ENCODE measurements at places on chromosomes 1 and 21.

GRCh38 chr1:30523055-30524020 is 200.0 kb downstream of the MATN1 start:
- peak; percentile 97 for DNase-seq

- no peak for DNase-seq
Observed at GRCh38 chr1:203549309-203549708, 55.4 kb downstream of the OPTC start.

DNA sequence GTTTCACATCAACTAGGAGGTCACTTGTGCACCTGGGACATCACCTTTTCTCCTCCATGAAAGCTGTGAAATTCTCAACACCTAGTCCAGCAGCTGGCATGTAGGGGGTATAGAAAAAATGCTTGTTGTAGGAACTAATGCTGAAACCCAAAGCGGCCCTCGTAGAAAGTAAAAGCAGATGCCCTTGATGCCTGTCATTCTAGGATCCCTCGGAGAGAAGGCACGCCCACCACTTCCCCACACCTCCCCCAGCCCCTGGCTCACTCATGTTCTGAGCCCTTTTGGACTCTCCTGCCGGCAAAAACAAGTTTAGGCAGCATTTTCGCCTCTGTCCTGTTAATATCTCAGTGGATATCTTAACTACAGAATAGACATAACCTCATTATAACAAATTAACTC is 36.5 kb downstream of the RIPK4 start:
- DNase-seq = no peak

DNA sequence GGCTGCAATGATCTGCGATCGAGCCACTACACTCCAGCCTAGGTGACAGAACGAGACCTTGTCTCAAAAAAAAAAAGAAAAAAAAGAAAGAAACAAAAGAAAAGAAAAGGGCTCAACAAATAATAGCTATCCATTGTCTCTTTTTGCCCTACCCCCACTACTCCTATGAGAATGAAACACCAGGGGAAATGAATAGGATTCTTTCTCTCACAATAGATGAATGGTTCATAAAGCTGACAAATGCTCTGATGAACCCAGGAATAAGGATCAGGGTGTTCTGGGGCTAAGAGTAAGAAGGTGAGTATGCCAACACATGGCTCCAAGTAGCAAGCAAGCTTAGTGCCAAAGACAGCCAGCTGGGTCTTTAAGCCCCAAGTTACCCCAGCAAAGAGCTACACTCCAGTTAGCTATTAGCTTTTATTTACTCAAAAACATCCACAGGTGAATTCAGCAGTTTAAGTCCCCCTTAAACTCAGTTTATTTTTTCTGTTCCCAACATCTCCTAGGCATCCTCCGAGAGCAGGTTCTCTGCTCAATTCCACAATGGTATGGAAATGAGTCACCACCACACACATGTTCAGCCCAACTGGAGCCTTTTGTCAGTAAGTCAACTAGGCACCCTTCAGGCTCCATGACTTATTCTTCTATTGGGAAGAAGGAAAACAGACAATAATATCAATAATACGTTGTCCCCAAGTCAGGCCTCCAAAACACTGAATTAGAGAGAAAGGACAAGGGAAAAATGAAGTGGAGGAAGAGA is 4.2 kb downstream of the ADORA3 start:
- DNase-seq = no peak

DNA sequence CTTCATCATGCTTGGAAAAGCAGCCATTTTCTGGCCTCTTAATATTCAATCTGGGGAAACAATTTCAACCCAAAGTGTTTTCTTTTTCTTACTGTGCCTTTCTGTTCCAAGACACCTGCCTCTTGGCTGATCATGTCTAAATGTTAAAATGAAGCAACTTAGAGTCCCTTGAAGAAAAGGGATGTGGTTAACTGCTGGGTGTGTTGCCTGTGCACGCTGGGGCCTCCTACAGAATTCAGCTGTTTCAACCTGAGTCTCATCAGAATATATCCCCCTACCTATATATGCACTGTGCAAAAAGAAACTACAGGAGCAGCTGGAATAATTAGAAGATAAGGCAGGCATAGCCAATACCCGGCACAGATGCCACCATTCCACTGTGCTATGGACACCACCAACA is 222.0 kb downstream of the OMA1 start:
- no peak for DNase-seq

- DNase-seq = peak; percentile 71
Observed at GRCh38 chr1:67745875-67746698, 61.1 kb downstream of the GADD45A start.

DNA sequence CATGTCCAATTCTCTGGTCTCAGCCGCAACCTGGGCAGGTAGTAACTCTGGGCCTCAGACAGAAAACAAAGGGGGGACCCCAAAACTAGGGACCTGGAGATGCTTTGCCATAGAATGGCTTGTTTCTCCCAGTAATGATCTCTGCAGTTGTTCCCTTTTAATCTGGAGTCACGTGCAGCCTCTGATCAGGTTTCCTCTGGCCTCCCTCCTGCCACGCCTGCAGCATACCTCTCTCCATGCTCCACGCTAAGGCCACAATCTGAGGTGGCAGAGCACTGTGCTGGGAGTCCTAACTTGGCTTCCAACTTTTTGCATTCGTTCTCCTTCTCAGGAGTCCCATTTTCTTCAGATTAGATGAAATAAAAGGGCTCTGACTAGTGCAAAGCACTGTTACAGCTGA is 1.9 kb downstream of the PABPC4 start:
- no peak for DNase-seq

DNA sequence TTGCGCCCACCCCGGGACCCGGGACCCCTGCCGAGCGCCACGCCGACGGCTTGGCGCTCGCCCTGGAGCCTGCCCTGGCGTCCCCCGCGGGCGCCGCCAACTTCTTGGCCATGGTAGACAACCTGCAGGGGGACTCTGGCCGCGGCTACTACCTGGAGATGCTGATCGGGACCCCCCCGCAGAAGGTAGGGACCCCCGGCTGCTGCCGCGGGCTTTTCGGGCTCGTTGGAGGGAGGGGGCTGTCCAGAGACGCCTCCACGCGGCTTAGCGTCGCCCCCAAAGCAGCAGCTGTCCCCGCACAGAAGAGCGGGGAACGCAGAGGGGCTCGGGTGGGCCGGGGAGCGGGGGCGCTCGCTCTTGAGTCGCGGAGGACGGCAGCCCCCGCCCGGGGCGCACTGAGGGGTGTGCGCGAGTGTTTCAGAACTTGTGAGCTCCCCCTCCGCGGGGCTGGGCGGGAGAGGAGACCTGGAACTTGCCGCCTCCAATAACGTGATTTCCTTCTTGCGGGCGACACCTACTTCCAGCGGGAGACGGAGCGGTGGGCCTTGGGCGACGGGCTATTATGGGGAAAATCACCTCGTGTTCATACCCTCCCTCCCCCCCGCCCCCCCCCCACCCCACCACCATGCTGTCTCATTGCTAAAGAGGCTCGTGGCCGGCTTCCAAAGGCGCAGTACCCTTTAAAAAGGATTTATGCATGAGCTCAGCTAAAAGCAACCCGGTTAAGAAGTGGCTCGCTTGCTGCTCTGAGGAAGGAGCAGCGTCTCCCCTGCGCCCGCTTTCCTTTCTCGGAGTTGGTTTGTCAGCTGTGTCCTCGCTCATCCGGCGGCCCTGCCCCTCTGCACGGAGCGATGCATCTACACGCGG is 664 bp downstream of the BACE2 start:
- DNase-seq = peak; percentile 66

- DNase-seq = no peak
Observed at GRCh38 chr1:160412028-160412362, 11.6 kb downstream of the VANGL2 start.

DNA sequence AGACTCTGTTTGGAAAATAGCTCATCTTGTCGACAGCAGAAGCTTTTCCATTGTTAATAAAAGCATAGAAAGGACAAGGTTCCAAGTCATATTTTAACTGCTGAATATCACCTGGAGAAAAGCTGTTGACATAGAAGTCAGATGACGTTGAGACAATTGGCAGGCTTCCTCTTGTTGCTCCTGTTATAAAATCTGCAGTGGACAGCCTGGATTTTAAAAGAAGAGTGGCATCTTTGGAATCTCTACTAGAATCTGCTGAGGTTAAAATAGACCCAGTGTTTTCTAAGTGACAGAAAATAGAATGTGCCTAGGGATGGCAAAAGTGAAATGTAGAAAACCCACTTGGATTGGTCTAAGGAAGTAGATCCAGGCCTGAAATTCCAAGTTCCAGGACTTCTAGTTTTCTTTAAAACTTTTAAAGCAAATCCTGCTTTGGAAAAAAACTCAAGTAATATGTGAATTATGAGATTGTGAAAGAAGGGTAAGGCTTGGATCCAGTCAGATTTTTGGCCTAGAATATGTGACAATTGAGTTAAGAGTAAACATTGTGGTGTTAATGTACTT is 53.6 kb upstream of the NEXN start:
- DNase-seq = peak; percentile 77

DNA sequence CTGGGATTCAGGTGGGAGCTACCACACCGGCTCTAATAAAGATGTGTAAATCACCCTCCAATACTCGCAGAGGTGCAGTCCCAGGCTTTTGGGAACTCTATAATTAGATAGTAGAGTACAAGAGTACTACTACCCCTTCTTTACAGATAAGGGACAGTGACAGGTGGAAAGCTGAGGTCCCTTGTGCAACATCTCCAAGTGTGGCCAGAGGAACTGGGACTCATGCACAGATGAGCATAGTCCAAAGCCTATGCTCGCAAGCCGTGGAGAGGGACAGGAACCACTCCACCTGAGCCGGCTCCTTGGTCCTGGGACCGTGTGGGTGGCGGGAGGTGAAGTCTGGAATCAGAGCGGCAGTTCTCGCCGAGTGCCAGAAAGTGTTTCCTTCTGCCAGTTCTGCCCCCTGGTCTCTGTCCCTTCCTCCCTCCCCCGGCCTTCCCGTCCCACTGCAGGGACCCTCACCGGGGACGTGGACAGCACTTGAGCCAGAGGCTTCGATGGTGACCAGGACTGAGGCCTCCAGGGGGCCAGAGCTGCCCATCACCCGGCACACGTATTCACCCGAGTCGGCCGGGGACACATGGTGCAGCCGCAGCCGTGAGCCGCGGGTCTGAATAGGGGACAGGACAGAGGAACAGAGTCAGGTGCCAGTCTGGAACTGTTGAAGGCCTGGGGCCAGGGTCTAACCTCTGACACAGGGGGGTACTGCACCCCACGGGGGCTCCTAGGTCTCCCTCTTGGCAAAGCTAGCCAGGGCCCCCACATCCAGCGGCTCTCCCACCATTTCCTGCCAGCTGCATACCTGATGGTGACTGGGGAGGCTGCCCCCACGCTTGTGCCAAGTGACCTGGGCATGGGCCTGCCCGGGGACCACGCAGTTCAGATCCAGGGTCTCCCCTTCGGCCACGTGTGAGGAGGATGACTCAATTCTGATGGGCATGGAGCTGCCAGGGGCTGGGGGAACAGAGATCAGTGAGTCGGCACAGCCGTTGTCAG is 33.9 kb downstream of the LDLRAD2 start:
- no peak for DNase-seq

DNA sequence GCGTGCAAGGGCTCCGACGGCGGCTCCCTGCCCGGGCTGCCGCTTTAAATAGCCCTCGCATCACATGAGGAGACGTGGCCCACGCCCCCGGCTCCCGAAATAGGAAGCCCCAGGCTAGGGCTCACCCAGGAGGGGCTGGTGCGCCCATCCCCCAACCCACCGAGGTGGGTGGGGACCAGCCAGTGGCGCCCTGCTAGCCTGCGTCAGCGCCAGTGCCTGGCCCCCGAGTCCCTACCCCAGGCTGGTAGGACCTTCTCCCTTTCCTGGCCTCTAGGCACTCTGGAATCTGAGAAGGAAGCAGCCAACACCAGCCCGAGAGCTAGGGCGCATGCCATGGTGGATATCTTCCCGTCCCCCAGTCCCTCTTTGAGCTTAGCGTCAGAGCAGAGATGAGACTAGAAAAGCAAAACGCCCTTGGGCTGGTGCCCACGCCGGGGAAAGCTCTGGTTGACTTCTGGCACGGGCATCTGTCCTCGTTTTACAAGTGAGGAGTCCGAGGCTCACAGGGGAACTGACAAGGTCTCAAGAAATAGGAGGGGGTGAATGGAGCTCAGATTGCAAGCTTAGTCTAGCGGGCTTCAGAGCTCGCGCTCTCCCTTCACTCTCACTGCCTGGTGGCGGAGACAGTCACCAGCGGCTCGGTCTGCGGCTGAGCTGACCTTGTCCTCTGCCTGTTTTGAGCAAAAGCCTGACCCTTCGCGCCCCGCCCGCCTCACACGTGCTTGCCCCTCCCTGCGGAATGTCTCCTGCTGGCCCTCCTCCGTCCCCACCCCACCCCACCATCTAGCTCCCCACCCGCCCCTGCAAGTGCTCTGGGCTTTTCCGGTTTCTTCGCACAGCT is at the start of gene FABP3:
FABP3 (minus strand) TSS at position 21 of the 841 bp plus-strand sequence. CDS start 62 bp downstream, outside the sequence.
- DNase-seq = peak; percentile 68

GRCh38 chr1:163758977-163759670 is 437.4 kb downstream of the NUF2 start:
- DNase-seq = no peak

DNA sequence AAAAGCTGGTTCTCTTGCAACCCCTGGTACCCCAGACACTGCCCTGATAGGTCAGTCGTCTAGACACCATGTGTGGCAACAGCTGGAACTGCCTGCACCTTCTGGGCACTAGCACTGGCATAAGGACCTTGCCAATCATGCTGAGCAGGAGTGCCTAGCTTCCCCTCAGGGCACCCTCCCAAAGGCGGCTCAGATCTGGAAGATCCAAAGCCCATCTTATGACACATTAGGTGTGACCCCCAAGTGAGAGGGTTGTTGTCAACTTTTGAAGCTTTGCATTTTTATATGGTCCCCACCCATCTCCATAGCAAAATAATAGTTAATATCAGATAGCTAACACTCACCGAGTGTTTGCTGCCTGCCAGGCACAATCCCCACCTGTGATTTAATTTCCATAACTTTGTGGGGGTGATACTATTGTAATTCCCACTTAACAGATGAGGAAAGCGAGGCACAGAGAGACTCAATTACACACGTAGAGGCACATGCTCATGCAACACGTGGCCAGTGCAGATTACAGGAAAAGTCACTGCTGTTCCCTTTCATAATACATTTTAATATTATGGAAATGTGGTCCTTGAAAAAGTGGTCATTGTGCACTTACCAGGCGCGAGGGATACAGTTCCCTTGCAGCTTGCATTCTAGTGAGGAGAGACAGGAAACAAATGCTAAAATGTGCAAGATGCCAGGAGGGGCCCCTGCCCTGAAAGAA is 25.8 kb downstream of the EXOC8 start:
- no peak for DNase-seq

DNA sequence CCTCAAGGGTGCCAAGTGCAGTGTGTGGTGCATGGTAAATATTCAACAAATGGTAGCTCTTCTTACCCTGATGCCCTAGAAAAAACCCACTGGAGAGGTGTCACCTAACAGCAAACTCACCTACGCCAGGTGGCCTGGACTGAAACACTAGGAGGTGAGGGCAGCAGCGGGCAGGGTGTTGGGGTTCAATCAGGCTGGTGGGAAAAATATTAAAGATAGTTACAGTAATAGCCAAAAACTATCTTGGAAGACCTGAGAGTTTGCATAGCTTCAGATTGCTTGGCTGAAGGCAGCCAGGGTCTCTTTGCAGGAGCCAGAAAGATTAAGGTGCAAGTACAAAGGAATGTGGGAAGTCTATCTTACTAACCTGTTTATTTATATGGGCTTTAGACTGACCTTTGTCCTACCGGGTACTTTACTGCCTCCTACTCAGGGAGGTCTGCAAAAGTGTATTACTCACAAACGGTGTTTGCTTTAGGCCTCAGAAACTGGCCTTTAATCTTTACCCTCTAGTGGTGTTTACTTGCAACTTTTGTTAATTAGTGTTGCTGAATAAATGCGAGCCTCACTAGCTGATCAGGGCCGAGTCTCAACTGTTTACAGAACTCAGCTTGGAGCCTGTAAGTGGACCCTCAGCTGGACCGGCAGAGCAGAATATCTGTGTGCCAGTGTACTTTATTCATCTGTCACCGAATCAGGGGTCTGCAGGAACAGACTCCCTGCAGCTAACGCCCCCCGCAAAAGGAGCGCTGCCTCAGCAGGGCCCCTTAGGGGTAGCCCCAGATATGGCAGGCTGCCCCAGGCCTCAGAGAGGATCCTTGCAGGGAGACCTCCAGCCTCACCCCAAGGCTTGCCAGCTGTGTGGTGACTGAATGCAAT is 63.9 kb downstream of the SYF2 start:
- no peak for DNase-seq

Data from fibroblast of skin of back (primary cell).